MM.1S (cell line): ENCODE measurements at places on chromosomes 12 and 14.

GRCh38 chr12:19440019-19440858 lies 947 bp downstream of the AEBP2 start:
- DNase-seq, result peak; percentile 32

DNA sequence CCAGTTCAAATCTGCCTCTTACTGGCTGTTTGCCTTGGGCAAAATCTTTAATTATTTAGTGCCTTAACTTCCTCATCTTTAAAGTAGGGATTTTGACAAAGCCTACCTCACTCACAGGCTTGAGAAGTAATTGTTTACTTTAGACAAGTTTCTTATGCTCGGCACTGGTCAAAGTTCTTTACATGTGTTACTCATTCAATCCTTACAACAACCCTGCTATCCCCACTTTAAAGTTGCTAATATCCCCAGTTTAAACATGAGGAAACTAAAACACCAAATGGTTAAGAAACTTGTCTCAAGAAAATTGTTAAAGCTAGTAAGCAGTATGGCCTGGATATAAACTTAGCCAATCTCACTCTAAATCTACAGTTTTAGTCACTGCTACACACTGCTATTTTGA lies 204.0 kb upstream of the AVPR1A start:
- no peak for DNase-seq

DNA sequence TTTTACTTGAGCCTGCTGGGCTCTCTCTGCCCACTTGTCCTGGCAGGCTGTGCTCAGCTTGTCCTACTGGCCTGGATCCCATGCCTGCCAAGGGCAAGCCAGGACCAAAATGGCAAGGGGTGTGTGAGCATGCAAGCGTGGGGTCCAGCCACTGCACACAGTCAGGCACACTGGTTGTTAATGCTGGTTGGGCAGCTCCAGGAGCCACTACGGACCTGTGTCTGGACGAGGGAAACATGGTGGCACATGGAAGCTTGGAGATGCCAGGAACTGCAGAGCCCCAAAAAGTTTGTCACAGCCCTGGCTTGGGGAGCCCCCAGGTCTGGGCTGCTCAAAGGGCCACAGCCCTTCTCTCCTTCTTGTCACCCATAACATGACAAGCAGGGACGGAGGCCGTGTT lies 83.8 kb downstream of the ACSS3 start:
- DNase-seq, result no peak

- DNase-seq, result no peak
Observed at GRCh38 chr12:22283006-22283506, 51.5 kb downstream of the ST8SIA1 start.

- DNase-seq, result no peak
Observed at GRCh38 chr12:100830003-100830795, 35.6 kb downstream of the ANO4 start.

DNA sequence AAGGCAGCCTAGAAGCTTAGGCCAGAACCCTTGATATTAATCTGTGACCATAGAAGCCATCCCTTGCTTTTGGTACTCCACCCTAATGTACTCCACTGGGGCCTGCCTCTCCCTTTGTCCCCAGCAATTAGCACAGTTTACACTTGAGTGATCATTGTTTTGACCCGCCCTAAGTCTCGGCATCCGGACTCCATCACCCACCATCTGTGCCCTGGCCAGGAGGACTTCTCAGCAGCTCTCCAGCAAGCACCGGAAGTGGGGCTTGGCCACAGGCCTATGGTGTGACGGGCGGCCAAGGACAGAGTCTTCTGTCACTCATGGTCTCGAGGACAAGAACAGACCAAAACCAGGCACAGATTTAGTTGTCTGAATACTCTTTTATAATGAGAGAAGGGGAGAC lies 126.5 kb upstream of the NTF3 start:
- DNase-seq, result no peak
